Kidney epithelial cell (primary cell): ENCODE measurements at places on chromosomes 13 and 19.

GRCh38 chr13:80524447-80525215 lies 183.7 kb upstream of the SPRY2 start:
- DNase-seq: no peak

GRCh38 chr13:24272452-24273161 lies 36.8 kb upstream of the C1QTNF9 start:
- no peak for DNase-seq

GRCh38 chr19:29337029-29337428 lies 124.1 kb upstream of the UQCRFS1 start:
- no peak for DNase-seq

- DNase-seq: no peak
Observed at GRCh38 chr19:18435842-18436670, 1.9 kb downstream of the ISYNA1 start.

DNA sequence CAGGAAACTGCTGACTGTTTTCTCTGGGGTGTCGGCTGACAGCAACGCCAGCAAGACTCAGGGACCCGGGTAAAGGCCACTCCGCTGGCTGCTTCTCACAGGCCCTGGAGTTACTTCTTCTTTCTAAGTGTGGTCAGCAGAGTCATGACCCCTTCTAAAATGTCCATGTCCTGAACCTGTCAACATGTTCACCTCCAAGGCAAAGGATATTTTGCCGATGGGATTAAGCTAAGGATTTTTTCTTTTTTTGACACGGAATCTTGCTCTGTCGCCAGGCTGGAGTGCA lies 7.9 kb downstream of the PEX11G start:
- DNase-seq: no peak

- peak; percentile 96 for DNase-seq
Observed at GRCh38 chr13:113493315-113493951, 2.9 kb upstream of the DCUN1D2 start.

DNA sequence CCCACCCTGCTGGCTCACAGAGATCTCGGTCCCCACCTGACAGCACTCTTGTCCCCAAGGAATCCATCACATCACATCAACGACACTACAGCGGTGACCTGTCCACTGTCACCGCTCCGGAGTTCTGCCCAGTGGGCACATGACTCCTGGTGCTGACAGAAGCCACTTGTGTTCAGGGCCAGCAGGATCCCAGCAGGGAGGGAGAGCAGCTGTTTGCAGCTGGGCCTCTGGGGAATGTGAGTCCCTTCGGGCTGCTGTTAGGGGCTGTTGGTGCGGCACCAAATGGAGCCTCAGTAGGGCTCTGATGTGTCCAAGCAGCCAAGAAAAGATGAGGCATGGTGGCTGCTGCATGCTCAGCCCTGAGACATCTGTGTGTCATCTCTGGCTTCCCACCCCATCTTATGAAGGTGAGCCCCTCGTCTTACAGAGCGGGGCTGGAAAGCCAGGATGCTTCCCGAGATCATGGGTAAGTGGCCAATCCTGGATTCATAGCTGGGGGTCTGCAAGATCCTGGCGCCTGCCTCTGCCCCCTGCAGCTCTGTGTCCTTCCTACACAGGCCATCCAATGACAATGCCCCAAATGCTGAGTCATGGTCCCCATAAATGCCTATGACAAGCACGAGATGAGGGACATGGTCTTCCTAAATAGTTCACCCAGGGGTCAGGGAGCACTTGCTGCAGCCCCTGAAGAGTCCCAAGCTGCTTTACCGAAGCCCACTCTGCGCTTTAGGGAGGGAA lies 56.0 kb downstream of the F2RL3 start:
- DNase-seq: no peak

GRCh38 chr19:57192993-57193392 lies 1.7 kb downstream of the ZNF264 start:
- DNase-seq: no peak

- DNase-seq: no peak
Observed at GRCh38 chr19:18122860-18123795, 25.6 kb downstream of the MAST3 start.

DNA sequence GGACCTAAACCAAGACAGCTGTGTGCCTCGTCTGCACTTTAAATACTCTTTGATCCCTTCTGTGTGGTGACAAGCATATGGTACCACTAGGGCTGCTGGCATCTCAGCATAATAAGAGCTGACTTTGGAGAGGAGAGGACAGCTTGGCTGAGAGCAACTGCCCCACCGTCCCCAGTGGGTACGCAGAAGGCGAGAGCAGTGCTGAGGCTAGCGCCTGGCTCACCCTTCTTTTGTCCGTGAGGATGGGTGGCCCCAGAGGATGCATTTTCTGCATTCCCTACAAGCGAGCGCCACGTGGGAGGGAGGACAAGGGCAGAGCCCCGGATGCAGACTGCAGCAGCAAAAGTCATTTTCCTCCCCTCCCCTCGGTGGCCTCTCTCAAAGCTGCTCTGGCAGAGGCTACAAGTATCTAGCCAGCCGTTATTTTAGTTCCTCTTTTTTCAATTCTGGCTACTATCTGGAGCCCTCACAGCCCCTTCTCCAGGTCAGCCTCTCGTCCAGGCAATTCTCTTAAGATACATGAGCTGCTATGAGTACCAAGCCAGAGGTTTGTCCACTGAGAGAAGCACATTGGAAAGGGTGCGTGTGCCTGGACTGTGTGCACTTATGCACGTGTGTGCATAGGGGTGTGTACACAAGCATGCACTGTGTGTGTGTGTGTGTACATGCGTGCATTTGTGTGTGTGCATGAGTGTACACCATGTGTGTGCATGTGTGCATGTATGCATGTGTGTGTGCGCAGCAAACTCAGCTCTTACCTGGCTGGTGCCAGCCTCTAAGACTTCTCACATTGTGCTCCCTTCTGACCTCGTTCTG lies 51.3 kb downstream of the RAB20 start:
- no peak for DNase-seq
